ENCODE measurements at places on chromosomes 5 and 9.
A peak's percentile ranks its signal among the peaks of the same experiment; 100 is the strongest.

DNA sequence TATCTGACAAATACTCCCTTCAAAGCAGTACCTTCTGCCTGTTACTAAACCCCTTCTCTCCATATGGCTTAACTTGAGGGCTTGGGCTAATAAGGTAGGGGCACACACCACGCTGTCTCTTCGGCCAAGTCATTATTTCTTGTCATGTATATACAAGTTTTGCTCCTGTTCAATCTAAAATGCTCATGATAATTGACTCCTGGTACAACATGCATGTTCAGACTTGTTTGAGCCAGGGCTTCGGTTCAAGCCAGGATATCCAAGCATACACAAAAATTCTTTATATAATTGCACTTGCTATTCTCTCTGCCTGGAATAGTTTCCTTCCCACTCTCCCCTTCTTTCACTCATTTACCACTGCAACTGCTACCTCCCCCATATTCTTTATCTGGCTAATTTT lies 756.0 kb upstream of the C9orf72 start:
- no peak for DNase-seq

DNA sequence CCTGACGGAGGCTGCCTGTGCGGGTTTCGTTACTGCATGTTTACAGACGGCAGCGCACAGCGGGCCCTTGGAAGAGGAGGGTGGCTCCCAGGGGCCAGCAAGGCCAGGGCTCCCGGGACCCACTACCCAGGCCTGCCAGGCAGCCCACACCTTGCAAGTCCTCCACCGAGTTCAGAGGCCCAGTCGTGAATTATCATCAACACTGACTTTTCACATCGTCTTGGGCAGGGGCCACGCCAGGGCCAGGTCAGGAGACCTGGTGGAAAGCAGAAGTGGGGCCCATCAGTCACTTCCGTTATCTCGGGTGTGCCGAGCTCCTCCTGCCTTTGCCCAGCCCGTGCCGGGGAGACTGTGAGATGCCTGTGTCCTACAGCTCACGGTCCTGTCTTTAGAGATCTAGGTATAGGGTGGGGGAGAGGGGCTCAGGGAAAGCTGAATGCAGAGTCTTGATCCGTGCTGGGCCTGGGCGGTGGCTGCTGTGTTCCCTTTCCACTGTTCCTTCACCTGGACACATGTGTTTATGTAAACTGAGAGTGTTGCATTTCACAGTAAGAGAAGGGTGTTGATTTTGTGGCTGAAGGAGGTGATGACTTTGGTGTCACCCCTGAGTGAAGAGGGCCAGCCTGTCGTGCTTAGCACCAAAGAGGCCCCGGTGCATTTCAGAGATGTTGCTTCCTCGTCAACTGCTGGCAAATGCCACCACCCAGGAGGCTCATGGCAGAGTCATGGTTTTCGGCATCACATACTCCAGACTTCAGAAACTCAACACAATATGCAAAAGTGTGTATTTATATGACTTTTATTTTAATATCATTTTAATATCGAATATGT lies 175.2 kb downstream of the GAPVD1 start:
- DNase-seq, result no peak

- DNase-seq, result no peak
Observed at GRCh38 chr5:158917731-158918130, 182.0 kb downstream of the EBF1 start.

GRCh38 chr9:135343837-135344522 lies 135.6 kb upstream of the PPP1R26 start:
- peak; percentile 17 for DNase-seq

DNA sequence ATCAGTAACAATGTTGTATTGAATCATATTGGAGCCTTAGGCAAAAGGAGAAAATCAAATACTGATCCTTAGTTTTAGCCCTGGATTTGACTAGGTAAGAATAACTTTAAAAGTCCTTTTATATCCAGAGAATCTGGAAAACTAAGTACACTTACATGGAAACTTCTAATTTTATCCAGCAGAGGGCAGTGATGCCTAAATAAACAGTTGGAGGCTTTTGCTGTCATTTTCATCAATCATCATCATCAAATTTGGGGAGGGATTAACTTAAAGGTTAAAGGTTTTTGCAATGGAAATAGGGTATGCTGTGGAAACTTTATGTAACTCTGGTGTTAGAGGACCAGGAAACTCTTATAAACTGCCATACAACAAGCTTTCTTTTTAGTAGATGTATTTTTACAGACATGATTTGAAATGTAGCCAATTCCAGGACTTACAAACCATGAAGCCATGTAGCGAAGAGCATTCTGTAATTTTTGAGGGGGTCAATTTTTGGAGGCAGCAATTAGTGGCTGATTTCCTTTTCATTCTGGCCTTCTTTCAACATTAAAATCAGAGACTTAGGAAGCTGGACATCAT lies 112.7 kb downstream of the OSTF1 start:
- DNase-seq, result no peak

DNA sequence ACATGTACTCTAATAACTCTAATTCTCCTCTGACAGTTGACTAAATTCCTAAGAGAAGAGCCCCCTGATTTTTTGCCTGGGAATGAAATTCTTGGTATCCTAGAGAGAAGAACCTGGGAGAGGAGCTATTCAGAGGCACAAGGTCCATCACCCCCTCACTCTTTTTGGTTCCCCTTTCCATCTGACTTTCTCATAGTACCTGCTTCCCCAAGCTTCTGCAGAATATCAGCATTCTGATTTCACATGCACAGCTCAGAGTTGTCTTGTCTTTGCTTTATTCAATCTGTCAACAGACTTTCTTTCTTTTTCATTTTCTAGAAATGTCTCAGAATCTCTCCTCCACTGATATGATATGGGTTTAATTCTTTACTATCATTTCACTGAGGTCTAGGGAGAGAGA lies 141.5 kb upstream of the FBXL17 start:
- DNase-seq, result no peak

DNA sequence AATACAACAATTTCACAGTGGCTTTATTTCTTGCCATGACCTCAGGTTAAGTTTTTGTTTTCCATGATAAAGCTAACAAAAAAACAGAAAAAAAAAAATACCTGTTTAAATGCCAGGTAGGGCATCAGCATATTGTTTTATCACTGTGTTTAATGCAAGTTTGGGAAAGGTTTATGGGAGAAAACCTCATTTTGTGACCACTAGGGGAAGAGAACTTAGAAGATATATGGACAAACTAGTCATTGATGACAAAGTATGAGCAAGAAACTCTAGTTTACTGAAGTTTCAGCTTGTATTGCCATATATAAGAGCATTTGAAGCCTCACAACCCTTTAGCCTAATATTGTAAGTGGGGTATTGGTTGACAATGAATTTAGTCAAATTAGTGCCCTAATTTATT lies 1431.4 kb upstream of the CDH18 start:
- DNase-seq, result no peak

- DNase-seq, result no peak
Observed at GRCh38 chr5:110032376-110032775, 342.6 kb downstream of the MAN2A1 start.

GRCh38 chr9:127033789-127034188 lies 88.6 kb downstream of the ANGPTL2 start:
- DNase-seq, result no peak

GRCh38 chr9:129319076-129319937 lies 141.2 kb upstream of the IER5L start:
- DNase-seq, result no peak

GRCh38 chr9:114856942-114857315 lies 51.1 kb upstream of the TNFSF15 start:
- no peak for DNase-seq

- DNase-seq, result no peak
Observed at GRCh38 chr5:131171276-131171810, 599 bp downstream of the LYRM7 start.

- no peak for DNase-seq
Observed at GRCh38 chr5:74608736-74609601, 31.6 kb downstream of the ENC1 start.

DNA sequence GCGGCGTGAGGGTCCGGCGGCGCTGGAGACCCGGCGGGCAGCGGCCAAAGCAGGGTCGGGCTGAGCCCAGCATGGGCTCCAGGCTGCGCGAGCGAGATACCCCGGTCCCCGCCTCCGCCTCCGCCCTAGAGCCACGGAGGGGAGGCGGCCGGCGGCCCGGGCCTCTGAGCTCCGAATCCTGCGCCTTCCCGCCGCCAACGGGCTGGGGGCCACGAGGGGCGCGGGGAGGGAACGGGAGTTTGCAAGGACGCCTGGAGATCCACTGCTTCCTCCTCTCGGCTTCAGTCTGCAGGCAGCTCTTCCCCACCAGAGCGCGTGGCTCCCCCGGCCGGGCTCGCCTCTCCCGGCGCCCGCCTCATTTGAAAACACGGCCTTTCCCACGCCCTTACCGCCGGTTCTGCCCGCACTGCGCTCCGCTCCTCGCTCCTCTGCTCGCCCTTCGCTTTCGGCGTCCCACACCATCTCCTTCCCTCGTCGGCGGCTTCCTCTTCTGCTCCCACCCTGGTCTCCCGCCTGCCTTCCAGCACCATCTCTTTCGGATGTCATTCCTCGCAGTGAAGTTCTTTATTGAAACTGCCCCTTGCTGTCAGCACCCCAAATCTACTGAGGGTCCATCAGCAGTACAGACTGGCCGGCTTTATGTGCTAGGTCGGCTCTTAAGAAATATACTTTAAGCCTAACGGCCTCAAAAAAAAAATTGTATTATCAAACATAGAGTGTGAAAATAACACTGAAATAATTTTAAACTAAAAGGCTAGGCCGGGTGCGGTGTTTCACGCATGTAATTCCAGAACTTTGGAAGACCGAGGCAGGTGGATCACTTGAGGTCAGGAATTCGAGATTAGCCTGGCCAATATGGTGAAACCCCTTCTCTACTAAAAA lies 105.0 kb upstream of the FAM120A start:
- DNase-seq, result no peak

- no peak for DNase-seq
Observed at GRCh38 chr5:112668016-112668415, 69.7 kb upstream of the APC start.

DNA sequence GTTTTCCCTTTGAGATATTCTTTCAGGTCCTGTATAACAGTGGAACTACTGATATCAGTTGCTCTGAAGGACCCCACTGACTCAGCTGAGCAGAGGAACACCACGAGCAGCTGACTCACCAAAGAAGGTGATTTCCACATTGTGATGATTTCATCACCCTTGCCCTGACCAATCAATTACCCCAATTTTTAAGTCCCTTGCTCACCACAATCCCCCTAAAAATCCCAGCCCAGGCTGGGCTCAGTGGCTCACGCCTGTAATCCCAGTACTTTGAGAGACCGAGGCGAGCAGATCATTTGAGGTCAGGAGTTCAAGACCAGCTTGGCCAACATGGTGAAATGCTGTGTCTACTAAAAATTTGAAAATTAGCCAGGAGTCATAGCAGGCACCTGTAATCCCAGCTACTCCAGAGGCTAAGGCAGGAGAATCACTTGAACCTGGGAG lies 125.3 kb upstream of the ABCA1 start:
- DNase-seq, result peak; percentile 6

GRCh38 chr5:148002451-148002850 lies 61.3 kb upstream of the SPINK5 start:
- no peak for DNase-seq
